ENCODE measurements at places on chromosomes 12 and 14.

DNA sequence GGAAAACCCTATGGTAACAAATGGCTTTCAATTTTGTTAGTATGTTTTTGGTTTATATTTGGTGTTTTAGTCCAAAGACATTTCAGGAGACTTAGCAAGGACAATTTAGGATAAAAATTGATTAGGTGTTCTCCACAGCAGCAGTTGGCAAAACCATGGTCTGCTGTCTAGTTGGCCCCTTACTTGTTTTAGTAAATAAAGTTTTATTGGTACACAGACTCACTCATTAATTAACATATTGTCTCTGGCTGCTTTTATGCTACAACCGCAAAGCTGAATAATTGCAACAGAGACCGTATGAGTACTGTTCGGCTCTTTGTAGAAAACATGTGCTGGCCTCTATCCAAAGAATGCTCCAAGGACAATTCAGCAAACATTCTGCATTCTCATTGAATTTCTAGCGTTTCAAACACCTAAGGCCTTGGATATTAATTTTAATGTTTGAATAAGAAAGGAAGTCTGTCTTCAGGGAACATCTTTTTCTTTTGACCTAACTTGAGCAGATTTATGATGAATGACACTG lies 77.7 kb downstream of the CCDC92 start:
- no peak for DNase-seq

GRCh38 chr14:67738740-67739504 lies 37.2 kb downstream of the RDH12 start:
- peak; percentile 13 for DNase-seq

DNA sequence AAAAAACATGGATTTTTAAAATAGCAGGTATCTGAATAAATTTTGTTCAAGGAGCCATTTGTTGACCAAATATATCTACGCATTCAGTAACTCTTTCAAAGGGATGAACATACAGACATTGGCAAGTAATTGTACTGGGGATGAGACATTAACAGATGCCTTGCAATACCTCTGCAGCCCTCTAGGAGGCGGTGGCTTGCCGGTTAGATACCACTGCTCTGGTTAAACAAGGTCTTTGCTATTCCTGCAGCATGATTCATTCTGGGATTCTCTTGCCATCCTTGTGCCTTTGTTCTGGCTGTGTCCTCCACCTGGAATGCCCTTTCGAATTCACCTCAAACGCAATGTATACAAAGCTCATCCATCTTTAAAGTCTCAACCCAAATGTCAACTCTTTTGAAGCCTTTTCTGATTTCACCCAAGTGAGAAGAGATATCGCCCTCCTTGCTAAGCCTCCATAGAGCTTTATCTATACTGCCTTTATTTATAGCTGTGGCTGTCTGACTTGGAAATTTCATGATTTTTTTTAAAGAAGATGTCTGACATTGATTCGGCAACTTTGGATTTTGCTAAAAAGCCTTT lies 131.0 kb upstream of the SRRM4 start:
- peak; percentile 39 for DNase-seq

DNA sequence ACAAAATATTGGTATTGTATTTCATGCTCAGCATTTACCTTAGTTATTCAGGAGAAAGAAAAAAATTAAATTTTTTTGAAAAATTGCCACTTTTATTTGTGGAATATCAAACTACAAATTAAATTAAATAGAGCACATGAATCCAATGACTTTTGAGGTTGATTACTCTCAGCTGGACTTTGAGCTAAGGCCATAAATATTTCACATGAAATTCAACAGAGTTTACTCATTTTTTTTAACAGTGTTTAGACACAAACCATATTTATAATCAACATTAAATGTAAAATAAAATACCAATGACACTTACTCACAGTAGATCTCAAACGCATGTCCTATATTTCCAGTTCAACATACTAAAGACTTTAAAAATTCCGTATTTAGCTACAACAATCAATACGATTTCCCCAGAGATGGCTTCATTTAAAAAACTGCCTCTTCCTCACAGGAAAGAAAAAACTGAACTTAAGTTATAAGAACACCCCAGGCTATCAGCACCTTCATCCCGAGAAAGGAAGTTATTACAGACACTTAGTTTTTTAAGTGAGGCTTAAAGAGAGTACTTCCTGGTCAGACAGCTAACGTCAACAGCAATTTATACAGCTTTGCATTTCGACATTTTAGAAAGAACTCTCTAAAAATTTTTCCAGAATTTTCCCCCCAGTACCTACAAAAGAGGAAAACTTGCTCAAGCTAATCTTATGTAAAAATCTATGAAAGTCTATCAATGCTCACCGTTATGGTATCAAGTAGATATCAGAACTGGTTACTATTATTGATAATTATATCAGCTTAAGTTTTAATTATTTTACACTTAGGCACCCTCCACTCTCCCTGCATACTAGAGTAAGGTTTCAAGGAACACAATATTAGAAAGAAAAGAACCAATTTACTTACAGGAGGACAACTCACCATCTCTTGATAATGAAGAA lies 13.8 kb downstream of the TAOK3 start:
- DNase-seq = no peak

DNA sequence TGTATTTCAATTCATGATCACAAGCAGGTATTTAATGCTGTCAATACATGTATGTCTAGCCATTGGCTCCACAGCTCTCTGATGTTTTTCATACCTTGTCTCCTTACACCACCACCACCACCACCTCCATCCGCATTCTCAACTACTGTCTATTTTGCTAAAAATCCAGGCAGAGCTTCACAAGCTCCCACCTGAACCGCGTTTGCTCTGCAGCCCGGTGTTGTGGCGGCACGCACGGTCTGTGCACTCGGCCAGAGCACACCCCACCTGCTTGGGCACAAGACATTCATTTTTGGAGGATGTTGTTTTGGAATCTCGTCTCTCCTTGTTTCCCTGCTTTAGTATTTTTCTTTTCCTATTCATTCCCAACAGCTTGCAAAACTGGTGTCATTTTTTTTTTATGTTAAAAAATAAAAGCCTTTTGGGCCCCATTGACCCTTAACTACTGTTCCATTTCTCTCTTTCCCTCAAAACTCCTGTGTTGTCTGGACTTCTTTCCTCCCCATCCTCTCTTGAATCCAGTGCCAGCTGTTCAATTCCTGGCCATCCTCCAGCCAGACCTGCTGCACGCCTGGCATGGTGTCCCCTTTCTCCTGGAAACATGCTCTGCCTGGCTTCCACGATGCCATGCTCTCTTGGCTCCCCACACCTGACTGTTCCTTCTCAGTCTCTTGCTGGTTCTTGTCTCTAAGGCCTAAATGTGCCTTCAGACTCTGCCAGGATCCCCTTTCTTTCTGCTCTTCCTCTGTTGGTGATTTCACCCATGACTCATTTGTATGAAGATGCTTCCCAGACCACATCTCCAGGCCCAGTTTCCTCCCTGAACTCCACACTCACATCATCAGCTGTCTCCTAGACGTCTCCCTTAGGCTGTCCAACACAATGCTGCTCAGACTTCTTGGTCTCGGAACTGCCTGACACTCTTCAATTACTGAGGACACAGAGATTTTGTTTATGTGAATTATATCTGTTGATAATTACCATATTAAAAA lies 37.9 kb downstream of the PIWIL1 start:
- DNase-seq = no peak

- DNase-seq = peak; percentile 15
Observed at GRCh38 chr12:50841716-50842531, 802 bp upstream of the TMPRSS12 start.

DNA sequence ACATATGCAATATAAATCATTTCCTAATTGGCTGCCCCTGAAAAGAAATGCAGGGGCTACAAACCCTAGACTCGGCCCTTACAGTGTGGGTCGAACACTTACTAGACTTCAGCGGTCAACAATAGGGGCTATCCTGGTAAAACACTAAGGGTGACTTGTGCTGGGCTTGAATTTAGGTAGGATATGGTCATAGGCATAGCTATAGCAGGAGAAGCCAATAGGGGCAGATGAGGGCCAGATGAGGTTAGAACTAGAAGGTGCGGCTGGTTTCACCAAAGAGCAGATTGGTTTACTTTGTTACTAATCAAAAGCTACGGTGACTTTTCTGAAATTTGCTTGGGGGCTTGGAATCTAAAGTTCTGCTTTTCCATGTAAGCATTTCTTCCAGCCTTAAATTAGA lies 282.3 kb upstream of the DIO2 start:
- no peak for DNase-seq

- DNase-seq = no peak
Observed at GRCh38 chr12:103273645-103274044, 222.1 kb downstream of the C12orf42 start.

GRCh38 chr14:21990116-21990515 lies 316.5 kb upstream of the OR4E1 start:
- no peak for DNase-seq

DNA sequence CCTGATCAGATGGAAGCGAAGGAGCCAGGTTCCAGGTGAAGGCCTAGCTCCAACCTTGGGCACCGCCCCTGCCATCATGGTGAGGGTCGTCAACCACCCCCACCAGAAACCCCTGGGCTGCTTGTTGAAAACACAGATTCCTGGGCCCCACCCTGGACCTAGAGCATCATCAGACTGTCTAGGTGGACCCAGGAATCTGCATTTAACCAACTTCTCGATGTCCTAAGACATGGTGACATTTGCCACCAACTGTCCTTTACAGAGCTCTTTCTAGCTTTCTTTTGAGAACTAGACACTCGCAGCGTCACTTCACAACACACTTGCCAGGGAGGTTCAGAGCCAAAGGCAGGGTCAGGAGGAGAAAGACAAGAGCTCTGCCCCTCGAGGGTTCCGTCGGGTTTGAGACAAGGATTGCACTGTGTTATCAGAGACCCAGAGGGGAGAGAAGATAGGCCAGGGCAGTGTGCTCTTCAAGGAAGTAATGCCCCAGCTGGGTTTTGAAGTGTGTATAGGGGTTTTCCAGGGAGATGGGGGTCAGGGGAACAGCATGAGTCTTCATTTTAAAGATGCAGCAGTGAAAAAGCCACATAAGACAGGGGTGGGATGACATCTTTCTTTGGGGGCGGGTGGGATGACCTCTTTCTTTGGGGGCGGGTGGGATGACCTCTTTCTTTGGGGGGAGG lies 24.6 kb downstream of the RFLNA start:
- DNase-seq = no peak

DNA sequence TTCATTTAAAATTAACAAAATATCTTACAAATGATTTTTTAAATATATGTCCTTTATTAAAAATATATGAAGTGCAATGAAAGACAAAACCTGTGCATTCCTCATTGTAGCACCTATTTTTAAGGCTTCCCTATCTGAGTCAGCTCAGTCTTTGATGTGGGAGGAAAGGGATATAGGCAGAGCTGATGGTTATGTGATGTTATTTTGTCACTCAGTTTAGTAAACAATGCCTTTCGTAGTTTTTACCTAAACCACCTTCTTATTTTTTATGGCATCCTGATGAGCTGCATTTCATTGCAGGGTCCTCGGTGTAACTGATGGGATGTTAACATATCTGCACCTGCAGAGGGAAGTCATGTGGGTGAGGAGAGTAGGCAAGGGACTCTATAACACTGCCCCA lies 58.9 kb upstream of the FRMD6 start:
- no peak for DNase-seq

- DNase-seq = no peak
Observed at GRCh38 chr12:8687846-8688601, 9.8 kb upstream of the RIMKLB start.

- no peak for DNase-seq
Observed at GRCh38 chr14:100165376-100165775, 5.9 kb upstream of the DEGS2 start.

DNA sequence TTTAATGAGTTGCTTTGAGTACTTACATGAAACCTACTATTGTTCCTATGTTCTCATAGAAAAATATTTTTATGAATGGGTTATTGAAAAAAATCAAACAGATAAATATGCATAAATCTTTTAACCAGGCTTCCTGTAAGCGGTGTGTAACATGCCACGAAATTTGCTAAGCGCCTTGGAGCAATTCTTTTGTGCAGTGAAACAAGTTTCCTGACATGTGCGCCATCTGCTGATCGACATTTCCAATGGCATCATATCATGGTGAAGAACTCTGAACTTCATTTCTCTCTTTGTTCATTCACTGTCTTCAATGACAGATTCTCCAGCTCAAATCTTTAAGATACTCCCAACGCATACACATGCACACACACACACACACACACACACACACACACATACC lies 145.6 kb upstream of the NAV3 start:
- peak; percentile 2 for DNase-seq

GRCh38 chr12:120767071-120768024 lies 41.7 kb downstream of the ACADS start:
- no peak for DNase-seq

- DNase-seq = no peak
Observed at GRCh38 chr12:68048648-68049297, 59.5 kb downstream of the IFNG-AS1 start.

- no peak for DNase-seq
Observed at GRCh38 chr12:111687255-111687654, 1.4 kb downstream of the ACAD10 start.
